ENCODE measurements at places on chromosomes 1 and 21. TPM values are rescaled to one million over a fixed set of nuclear protein-coding genes. Genes with fewer than 3 reads are reported as not detected.

GRCh38 chr21:14870853-14871149, 194.0 kb downstream of the NRIP1 start:
- no peaks in the 10 kb centered on the region for H3K36me3 ChIP-seq
- no peak overlapping the region for H3K4me3 ChIP-seq
- no peaks in the 10 kb centered on the region for H3K4me1 ChIP-seq
- no peak for DNase-seq
- no peak overlapping the region for H3K27ac ChIP-seq

- H3K27me3 ChIP-seq, result peaks cover 9% of the 10 kb centered on the region
- no peaks in the 10 kb centered on the region for H3K36me3 ChIP-seq
- no peak overlapping the region for H3K27ac ChIP-seq
- H3K4me3 ChIP-seq, result no peak overlapping the region
- no peak for DNase-seq
- H3K4me1 ChIP-seq, result no peaks in the 10 kb centered on the region
These were observed 183.8 kb downstream of the AJAP1 start for GRCh38 chr1:4838231-4838630.

GRCh38 chr1:248622570-248623001, 12.3 kb downstream of the OR2T11 start:
- H3K4me1 ChIP-seq, result no peaks in the 10 kb centered on the region
- no peak overlapping the region for H3K4me3 ChIP-seq
- H3K36me3 ChIP-seq, result no peaks in the 10 kb centered on the region
- DNase-seq, result no peak

Gene GJA4
- 0.86 TPM for total RNA-seq

Gene LRRC53
- total RNA-seq, result not detected

Gene ZFP69
- 4.5 TPM for total RNA-seq
